ENCODE measurements at places on chromosomes 5 and 9.
A peak's percentile ranks its signal among the peaks of the same experiment; 100 is the strongest.

DNA sequence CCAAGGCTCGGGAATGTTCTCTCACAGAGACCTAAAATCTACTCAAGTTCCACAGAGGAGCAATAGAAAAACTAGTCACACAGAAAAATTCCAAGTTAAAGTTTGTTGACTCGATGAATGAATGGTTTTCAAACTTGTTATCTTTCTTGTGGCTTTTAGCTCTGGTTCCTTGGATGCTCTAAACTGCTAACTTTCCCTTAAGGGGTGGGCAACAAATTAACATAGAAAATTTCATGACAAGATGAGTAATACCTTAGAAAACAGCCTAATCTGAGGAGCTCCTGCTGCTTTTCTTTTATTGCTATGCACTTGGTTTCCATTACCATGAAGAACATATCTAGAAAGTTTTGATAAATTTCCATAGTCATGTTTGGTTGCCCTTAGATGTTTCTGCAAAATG is 100.2 kb upstream of the CCDC112 start:
- no peak for DNase-seq

DNA sequence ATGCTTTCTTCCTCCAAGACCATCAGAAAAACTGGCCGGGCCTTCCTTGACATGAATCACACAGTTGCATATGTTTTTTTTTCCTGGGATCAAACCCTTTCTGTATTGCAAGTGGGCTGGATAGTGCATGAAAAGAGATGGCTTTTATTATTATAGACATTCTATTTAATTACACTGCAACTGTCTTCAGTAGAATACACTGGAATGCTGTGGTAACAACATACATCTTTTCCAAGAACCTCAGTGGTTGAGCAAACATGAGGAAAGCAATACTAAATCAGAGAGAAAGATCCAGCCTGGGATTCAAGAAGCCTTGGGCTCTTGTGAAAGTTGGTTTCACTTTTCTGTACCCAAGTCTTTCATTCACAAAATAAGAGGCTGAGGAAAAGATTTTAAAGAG is 193.0 kb downstream of the DMAC1 start:
- DNase-seq = no peak

DNA sequence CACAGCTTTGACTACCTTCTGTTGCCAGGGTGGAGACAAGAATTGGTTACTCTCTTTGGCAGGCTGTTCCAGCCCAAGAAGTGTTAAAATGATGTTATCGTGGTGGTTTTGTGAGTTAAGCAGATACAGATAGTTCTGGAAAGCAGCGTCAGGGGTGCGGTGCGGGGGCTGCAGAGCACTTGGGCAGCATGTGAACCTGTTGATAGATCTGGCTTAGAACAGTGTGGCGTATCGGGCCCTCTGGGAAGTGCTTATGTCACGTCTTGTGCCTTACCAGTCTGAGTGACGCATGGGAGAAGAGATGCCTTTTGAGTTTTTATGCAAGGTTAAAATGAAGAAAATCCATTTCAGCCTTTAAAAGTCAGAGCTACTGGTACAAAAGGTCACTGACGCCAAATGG is 152.5 kb downstream of the PRKACG start:
- DNase-seq = no peak

DNA sequence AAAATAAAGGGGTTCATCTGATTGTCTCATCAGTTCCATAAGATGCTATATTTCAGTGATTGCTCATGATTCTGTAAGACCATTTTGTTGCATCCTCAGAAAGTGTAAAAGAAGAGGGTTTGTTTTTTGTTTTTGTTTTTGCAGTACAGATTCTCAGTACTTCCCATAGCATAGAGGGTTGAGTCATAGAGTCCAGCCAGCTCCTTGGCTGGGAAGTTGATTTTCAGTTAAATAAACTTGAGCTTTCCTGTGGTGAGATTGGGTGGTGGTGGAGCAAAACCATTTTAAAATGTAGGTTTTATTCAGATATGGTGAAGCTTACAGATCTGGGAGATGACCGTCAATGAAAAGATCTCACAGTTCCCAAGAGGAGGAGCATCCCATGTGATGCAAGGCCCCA is 48.2 kb downstream of the DAPK1 start:
- no peak for DNase-seq

GRCh38 chr5:148145916-148146315 is 22.4 kb upstream of the SPINK14 start:
- no peak for DNase-seq

DNA sequence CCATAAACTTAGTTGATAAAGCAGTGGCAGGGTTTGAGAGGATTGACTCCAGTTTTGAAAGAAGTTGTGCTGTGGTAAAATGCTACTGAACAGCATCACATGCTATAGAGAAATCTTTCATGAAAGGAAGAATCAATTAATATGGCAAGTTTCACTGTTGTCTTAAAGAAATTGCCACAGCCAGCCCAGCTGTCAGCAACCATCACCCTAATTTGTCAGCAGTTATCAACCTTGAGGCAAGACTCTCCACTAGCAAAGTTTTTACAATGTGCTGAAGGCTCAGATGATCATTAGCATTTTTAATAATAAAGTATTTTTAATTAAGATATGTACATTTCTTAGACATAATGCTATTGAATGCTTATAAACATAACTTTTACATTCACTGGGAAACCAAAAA is 101.0 kb upstream of the SH3GL2 start:
- no peak for DNase-seq

GRCh38 chr9:126532951-126533925 is 80.5 kb upstream of the LMX1B start:
- DNase-seq = peak; percentile 58

DNA sequence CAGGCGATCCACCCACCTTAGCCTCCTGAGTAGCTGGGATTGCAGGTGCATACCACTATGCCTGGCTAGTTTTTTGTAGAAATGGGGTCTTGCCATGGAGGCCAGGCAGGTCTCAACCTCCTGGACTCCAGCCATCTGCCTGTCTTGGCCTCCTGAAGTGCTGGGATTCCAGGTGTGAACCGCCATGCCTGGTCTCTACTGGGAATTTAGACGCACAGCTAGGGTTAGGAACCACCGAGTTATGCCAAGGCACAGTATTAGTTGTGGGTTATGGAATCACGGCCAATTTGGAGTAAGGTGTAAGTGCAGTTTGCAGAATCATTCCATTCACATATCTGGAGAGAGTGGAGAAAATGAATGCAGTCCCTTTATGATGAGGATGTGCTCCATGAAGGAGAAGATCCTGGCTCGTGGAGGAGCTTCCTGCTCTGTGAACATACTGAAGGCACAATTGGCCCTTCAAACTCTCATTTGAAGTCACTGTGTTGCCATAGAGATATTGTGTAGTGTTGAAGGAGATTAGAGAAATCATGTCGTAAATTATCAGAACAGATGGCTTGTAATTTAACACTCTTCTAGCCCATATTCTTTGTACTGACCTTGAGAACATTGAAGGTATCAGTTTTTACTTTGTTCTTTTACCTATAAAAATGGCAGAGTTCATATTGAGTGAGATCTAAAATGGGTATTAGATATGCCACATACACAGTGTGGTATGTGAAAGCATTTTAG is 18.8 kb downstream of the TRIO start:
- no peak for DNase-seq

DNA sequence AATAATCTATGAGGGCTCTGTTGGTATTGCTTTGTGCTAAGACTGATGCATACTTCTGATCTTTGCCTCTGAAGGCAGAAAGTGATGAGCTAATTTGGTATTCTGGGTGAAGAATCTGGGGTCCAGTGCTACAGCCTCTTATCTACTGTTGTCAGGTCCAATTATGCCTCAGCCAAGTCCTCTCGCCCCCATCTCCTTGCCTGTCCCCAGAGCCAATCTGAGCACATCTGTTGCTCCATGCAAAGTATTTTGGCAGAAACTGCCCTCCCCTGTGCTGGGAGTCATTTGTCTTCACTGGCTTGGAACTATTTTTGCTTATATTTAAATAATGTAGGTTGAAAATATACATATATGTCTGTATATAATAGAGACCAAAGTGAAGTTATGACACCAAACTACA is 23.4 kb downstream of the LSM11 start:
- DNase-seq = no peak

DNA sequence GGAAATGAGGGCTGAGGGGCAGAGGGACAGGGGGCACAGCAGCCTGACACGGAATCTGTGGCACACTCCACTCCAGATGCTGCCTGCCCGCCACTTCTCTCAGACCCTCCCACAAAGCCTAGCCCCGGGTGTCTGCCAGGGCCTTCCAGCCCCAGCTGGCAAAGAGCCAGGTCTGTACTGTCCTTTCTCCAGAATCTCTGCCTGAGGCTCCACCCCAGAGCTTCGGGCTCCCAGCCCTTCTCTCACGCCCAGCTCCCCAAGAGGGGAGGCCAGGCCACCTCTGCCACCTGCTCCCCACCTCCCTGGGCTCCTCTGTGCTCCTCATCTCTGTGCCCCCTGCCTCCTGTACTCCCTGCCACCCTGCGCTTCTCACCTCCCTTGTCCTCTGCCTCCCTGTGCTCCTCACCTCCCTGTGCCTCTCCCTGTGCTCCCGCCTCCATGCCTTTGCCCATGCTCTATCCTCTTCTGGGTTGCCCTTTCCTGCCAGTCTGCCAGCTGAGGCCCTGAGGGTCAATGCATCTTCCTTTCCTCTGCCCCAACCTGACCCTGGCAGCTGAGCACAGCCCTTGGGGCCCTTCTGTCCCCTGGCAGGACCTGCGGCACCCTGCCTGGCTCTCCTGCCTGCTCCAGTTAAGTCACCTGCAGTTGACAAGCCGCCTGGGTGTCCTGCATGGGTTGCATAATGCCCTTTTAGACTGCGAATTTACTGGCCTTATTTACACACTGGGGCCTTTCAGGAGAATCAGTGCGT is 36.4 kb downstream of the RASGEF1C start:
- no peak for DNase-seq

GRCh38 chr5:123439709-123440108 is 16.5 kb upstream of the CEP120 start:
- DNase-seq = no peak

GRCh38 chr5:7565559-7565958 is 169.6 kb downstream of the ADCY2 start:
- DNase-seq = no peak

- DNase-seq = no peak
Observed at GRCh38 chr9:105313238-105313637, 68.8 kb downstream of the SLC44A1 start.

DNA sequence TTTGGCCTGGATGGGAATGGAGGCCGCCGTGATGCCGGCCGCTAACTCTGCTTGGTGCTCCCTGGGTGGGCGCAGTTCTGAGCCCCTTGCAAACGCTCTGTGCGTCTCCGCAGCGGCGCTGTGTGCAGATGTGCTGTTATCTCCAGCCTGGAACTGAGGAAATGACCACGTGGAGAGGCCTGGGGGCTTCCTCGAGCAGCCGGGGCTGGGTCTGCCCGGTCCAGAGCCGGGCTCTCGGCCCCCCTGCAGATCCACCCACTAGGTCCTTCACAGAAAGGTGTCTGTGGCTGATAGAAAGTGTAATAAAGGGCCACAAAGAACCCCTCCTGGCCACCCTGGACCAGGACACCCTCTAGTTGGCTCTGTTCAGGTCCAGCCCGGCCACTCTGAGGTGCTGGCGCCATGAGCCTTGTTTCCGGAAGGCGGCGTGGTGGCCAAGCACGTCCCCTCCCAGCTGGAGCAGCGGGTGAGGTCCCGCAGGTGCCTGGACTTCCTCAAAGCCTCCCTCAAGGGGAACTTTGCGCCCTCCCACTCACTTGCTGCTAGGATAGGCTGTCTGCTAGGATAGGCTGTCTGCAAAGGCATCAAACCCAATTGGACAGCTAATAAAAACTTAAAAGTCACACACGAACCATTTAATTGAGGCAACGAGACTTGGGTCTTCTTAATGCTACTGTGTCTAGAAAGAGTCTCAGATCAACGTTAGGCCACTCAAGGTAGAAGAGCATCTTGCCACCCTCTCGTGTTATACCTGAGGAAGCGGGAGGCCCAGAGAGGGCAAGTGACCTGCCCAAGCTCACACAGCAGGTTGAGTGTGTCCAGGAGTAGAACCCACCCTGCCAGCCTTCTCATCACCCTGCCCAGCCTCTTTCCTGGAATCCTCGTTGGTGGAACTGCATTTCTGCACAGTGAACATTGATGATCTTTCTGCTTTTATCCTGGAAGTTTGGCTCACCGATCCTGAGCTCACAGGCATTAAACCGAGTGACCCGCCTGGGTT is 109.3 kb upstream of the FCN2 start:
- no peak for DNase-seq

- DNase-seq = no peak
Observed at GRCh38 chr5:61576556-61576955, 244.5 kb downstream of the ZSWIM6 start.

DNA sequence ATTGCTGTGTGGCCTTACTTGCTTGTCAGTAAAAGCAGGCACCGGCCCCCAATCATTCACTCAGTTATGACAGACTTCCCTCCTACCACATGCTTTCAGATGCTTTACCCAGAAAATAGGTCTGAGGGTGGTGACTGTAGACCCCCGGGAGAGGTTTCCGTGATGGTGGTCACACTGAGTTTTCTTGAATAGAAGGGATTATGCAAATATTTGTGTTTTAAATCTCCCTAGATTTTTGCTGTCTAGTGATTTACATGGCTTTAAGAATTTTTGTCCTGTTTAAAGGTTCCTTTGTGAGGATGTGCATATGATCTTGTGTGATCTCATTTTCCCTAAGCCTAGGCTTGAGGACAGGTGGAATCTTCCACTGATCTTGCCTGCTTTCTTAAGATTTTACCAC is 281.7 kb downstream of the FANCC start:
- no peak for DNase-seq

- no peak for DNase-seq
Observed at GRCh38 chr5:96627792-96628398, 34.3 kb upstream of the CAST start.

GRCh38 chr9:134251296-134252069 is 74.8 kb upstream of the RXRA start:
- DNase-seq = no peak

- DNase-seq = no peak
Observed at GRCh38 chr5:179825655-179826182, 5.0 kb downstream of the SQSTM1 start.

DNA sequence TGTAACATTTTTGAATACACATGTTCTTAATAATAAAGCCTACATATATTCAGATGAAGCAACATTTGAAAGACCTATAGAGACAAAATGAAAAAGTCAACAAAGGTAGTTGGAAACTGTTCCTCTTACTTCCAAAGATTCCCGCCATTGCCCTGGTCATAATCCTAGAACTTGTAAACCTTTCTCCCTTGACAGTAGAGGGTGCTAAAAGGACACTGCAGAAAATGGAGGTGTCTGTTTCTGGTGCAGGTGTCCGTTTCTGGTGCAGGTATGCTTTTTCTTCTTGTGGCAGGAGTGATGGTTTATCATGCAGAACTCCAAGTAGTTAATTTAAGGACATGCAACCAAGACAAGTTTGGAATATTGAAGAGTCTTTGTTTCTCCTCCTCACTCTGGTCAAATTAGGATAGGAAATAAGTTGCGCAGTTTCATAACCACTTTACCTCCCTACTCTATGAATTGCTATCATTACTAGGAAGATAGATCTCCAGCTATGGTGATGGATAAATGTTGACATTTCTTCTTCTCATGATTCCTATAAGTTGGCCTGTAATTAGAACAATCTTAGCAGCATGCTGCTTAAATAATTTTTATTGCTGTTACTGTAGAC is 56.0 kb upstream of the FAM174A start:
- DNase-seq = no peak

DNA sequence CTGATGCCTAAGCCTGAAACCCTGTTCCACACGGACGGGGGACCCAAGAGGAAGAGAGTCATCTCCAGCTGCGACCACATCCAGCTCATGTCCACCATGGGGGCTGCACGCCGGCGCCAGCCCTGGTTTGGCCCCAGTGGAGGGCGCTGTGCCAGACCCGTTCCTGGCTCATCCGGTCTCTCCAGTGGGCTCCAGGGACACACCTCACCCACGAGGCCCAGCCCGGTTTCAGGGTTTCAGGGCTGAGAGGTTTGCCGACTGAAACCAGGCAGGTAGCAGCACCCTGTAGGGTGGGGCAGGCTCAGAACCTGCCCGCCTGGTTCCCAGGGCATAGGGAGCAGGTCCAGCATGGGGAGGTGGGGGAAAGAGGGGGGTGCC is 71.4 kb upstream of the STXBP1 start:
- DNase-seq = no peak
